ENCODE measurements at places on chromosomes 7 and 10. TPM values are rescaled to one million over a fixed set of nuclear protein-coding genes. Genes with fewer than 3 reads are reported as not detected.

Gene AOC1
- total RNA-seq, result 1.7 TPM

Gene CPSF4
- 26.8 TPM for total RNA-seq

Gene GALNT17
- total RNA-seq, result 6.6 TPM

GRCh38 chr7:132475669-132476116, 100.6 kb downstream of the PLXNA4 start:
- H3K27me3 ChIP-seq, result no peaks in the 10 kb centered on the region
- H3K4me3 ChIP-seq, result no peak overlapping the region
- no peak overlapping the region for H3K27ac ChIP-seq
- H3K36me3 ChIP-seq, result no peaks in the 10 kb centered on the region
- H3K4me1 ChIP-seq, result peaks cover 11% of the 10 kb centered on the region

DNA sequence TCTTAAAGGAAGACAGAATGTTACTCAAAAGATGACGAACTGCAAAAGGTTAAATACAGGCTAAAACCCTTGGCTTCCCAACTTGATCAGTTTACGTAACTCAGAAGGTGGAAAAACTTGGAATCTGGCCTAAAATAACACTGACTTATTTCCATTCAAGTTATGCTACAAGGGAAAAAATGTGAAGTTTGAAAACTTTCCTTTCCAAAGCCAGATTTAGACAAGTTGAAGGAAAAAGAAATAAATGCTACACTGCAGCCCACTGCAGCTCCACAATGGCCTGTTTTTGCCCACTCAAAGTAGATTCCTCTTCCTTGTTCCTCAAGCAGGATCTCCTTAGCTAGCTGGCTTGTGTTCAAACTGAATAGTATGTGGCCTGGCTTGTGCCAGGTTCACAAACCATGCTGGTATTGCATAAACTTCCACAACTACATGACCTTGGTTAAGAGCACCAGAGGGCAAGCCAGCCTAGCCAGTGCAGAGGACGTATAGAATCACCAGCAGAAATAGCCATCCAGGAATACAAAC, 166.2 kb downstream of the CPEB3 start:
- H3K4me3 ChIP-seq, result no peak overlapping the region
- H3K4me1 ChIP-seq, result peaks cover 40% of the 10 kb centered on the region
- peak overlapping the region; percentile 47 for H3K27ac ChIP-seq
- no peaks in the 10 kb centered on the region for H3K36me3 ChIP-seq
- no peak for DNase-seq

Gene RNF32
- total RNA-seq, result 3.0 TPM

DNA sequence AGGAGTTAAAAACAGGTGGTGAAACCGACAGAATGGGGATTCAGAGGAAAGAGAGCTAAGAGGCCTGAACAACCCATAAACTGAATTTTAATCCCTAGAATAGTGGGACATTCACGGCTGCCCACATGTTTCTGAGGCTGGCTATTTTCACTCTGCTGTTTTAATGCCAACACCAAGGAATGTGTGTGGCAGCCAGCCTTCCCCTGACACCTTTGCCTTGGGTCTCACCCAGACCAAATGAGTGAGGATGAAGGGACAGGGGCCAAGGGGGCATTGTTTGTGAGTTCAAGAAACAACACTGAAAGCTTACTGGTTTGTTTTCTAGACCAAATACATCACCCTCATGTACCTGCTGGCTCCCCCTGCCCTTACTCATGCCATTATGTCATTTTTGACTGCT, 164.3 kb downstream of the JAZF1 start:
- H3K4me1 ChIP-seq, result peaks cover 7% of the 10 kb centered on the region
- H3K4me3 ChIP-seq, result no peak overlapping the region
- DNase-seq, result no peak
- no peaks in the 10 kb centered on the region for H3K27me3 ChIP-seq

DNA sequence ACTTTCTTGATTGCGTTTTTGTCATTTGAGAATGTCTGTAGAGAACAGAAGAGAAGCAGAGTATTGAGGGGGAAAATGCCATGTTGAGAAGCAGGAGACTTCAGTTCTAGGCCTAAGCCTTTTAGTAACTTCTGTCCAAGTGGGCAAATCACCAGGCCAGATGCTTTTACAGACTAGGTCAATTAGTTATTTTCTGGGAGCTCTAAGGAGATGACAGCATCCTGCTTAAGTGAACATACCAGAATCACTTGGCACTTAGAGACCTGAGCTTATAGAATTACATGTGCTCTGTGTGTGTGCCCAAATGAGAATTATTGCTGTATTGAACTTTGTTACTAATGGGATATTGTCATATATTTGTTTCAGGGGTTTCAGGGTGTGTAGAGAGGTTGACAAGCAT, 24.0 kb downstream of the AGK start:
- no peaks in the 10 kb centered on the region for H3K4me1 ChIP-seq
- H3K27ac ChIP-seq, result no peak overlapping the region
- no peaks in the 10 kb centered on the region for H3K36me3 ChIP-seq

DNA sequence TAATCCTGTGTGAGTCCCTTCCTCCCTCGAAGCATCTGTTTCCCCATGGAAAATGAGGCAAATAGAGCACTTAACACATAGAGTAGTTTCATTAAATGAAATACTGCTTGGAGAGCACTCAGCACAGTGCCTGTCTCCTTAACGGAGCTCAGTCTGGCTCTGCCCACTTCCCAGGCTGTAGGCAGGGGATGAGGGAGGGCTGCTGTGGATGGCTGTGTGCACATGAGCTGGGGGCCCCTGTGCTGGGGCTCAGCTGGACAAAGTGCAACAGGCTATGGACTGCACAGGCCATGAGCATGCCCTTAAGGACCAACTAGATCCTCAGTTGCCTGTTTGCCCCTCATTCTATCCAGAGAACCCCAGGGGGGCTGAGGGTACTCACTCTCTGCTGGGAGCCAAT, 14.5 kb downstream of the ZCCHC24 start:
- peaks cover 33% of the 10 kb centered on the region for H3K4me1 ChIP-seq
- H3K4me3 ChIP-seq, result no peak overlapping the region
- DNase-seq, result no peak
- H3K27ac ChIP-seq, result no peak overlapping the region

DNA sequence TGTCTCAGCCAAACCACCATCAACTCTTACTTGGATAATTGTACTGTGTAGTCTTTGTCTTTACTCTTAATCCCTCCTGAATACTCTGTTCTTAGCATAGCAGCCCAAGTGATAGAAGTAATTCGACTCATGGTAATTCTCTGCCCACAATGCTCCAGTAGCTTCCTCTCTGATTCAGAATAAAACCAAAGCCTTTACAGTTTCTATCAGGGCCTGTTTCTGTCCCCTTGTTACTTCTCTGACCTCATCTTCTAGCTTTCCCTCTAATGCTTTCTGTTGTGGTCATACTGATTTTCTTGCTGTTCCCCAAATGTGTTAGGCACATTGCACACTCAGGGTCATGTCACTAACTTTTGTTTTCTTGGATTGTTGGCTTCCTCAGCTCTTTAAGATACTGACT, 8.0 kb downstream of the ZNF518A start:
- no peaks in the 10 kb centered on the region for H3K27me3 ChIP-seq
- no peak overlapping the region for H3K27ac ChIP-seq
- no peak for DNase-seq
- no peaks in the 10 kb centered on the region for H3K4me1 ChIP-seq
- H3K36me3 ChIP-seq, result peaks cover 86% of the 10 kb centered on the region

Gene VPS41
- total RNA-seq, result 103 TPM

Gene ELMO1
- total RNA-seq, result 60.1 TPM

DNA sequence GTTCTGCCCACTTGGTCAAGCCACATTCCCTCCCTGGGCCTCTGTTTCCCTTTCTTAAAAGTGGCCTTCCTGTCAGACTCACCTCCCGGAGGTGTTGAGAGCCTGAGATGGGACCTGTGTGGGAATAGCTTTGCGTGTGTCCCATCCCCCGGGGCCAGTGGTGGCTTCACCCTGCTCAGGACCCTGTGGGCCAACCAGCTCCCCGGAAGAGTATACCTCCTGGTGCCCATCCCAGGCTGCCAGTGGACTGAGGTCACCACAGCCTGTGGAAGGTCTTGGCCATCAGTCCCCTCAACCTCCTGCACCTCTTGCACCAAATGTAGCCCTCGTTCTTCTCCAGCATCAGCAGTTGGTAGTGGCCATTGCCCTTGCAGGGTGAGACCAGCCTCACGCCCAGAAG, 145.1 kb downstream of the RGS10 start:
- H3K27ac ChIP-seq, result no peak overlapping the region
- DNase-seq, result no peak
- H3K27me3 ChIP-seq, result no peaks in the 10 kb centered on the region
- no peak overlapping the region for H3K4me3 ChIP-seq
- H3K4me1 ChIP-seq, result peaks cover 38% of the 10 kb centered on the region

All from lower lobe of right lung (tissue), 2 donors.